ENCODE measurements at places on chromosomes 2 and 18.

GRCh38 chr2:241241669-241242068, 53.2 kb downstream of the ANO7 start:
- no peak for DNase-seq

- no peak for DNase-seq
Measured at GRCh38 chr18:57004366-57005121, 142.3 kb upstream of the BOD1L2 start.

DNA sequence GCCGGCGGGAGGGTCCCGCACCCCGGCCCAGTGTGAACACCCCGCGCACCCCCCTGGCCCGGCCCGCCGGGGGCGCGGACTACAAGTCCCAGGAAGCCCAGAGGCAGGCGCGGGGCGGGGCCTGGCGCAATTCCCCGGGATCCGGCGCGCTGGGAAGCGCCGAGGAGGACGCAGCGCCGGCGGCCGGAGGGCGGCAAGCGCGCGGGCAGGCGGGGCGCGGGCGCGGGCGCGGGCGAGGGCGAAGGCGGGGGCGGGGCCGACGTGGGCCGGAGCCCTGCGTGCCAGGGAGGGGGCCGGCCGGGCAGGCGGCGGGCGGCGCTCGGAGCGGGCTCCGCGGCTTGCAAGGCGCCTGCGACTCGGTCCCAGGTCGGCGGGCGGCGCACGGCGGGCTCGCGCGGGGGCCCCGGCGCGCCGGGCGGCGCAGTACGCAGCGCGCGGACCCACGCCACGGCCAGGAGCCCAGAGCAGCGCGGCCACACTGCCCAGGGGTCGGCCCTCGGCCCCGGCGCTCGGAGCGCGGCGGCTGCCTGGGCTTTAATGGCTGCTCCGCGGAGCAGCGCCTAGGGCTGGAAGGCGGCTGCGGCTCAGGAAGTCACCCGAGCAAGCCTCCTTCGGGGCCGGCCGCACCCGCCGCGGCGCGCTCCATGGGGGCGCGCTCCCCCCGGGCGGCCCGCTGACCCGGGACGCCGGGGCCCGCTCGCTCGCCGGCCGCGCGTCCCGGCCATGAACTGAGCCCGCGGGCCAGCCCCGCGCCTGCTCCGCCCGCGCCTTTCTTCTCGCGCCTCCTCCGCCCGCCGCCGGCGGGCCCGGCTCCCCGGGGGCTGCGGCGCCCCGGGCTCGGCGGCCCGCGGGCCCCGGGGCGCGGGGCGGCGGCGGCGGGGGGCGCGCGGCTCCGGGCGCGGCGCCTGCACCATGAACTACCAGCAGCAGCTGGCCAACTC, at the start of gene AGAP1:
AGAP1 (plus strand) TSS at position 269 of the 941 bp plus-strand sequence.
- DNase-seq: peak; percentile 63

GRCh38 chr2:199370150-199370780, 87.5 kb downstream of the SATB2 start:
- DNase-seq: no peak

- no peak for DNase-seq
Measured at GRCh38 chr2:126858991-126859390, 39.7 kb upstream of the TEX51 start.

GRCh38 chr18:12741351-12741750, 38.5 kb downstream of the PSMG2 start:
- peak; percentile 8 for DNase-seq

DNA sequence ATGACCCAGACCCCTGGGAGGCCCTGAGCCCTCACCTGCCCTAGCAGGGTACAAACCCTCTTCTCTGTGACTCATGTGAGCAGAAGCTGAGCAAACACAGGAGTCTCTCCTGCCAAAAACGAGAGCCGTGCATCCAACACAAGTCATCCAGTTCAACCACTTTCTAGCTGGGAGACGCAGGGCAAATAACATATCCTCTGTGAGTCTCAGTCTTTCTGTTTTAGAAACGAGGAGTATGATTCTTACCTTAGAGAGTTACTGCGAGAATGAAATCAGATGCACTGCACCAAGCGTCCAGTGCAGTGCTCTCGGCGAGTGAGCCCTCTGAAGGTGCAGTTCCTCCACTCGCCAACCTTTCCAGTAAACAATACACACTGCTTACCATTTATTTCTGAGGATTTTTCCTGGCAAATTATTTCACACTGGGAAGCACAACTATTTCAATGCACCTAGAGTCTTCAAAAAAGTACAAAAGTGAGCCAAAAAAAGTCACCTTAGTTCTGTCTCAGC, 331.8 kb upstream of the MYT1L start:
- peak; percentile 49 for DNase-seq

- no peak for DNase-seq
Measured at GRCh38 chr2:48601349-48601748, 16.3 kb upstream of the GTF2A1L start.

DNA sequence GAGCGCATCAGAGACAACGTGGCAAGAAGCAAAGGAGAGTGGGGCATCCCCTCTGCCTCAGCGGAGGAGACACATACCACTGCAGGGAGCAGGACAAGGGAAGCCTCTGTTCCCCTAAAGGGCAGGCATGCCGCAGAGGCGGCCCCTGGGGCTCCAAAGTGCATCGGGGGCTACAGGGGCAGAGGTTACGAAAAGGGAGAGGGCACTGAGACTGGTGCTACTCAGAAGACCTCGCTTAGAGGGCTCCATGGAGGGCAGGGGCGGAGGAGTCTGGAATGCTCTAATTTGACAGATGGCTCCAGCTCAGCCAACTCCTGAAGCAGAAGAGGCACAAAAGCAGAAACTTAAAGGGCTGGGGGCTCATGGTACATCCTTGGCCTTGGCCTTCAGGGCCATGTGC, 39.8 kb downstream of the FAM178B start:
- no peak for DNase-seq

DNA sequence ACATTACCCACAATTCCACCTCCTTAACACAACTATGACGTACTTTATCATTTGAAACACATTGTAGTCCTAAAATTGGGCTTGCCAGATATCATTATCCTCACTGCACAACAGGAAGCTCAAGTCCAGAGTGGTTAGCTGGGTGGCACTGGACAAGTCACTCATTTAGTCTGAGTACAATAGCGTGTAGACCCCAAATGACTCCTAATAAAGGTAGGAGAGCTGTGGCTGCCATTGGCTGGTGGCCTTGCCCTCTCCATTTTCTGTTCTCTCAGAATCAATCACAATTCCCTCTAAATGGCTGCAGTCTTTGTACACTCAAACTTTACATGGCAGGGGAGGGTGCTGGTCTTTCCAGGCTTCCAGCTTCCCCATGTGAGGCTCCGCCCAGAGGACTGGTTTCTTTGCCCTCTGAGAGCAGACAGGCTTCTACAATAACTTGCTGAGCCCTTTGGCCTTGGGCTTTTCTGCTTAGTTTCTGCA, 11.7 kb downstream of the PSTPIP2 start:
- DNase-seq: no peak

- no peak for DNase-seq
Measured at GRCh38 chr2:22786817-22787216, 598.2 kb upstream of the KLHL29 start.

DNA sequence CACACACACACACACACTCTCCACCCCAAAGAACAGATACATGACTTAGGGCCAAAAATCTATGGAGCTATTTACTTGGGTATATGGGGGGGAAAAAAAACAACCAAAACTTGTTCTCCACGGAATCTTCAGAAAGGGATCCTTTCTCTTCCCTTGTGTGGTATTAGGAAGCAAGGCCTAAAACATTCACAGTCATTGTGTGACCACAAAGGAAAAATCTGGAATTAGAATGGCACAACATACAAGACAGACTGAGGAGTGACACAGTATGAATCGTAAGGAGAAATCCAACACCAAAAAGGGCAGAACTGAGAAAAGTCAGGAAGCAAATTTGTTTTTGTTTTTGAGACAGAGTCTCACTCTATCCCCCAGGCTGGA, 70.3 kb downstream of the ASXL2 start:
- DNase-seq: no peak

DNA sequence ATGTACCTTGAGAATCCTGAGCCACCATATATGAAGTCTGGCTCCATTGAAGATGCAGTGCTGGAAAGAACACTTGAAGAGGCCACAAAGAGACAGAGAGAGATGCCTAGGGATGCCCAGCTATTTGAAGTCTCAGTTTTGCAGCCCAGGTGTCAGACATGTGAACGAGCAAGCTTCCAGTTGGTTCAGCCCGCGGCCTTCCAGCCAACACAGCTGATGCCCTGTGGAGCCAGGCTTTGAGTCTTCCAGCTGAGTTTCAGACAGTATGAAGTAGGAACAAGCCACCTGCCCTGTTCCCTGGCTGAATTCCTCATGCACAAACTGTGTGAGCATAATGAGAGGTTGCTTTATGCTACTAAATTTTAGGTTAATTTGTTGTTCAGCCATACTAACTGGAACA, 108.8 kb downstream of the SPHKAP start:
- DNase-seq: no peak

- no peak for DNase-seq
Measured at GRCh38 chr2:126896471-126896870, 2.2 kb upstream of the TEX51 start.

GRCh38 chr2:67272195-67272594, 124.9 kb upstream of the ETAA1 start:
- DNase-seq: no peak

DNA sequence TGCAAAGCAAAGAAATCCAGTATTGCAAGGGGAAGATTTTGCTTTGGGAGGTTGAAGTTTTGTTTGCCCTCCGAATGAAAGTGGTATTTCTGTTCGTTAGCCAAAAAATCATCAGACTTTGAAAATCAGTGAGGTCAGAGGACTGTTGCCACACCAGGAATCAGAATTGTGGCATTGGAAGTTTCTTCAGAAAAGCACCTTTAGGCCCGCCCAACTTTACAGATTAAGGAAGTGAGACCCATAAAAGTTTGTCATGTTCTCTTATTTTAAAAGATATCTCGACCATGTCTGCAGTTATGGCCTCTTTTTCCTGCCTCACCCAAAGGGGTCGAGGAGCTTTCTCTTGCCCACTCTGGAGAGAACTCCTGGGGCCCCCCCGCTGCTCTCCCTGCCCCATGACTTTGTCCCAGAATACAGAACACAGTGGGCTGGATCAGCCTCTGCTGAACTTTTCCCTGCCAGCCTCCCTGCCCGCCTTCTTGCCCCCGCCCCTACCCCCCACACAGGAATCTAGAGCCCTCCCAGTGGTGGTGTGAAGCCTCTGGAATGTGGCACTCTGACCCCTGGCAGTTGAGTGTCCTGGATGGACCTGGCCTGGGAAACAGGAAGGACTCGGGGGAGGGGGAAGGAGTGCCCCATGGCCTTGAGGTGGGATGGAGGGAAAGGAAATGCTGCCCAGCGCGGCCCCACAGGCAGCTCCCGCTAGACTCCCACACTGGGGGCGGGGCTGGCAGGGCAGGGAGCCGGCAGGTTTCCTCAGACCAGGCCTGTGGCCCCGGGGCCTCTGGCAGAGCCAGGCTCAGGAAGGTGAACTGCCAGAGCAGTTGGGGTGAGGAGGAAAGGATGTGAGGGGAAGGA, 25.3 kb downstream of the CRIM1 start:
- no peak for DNase-seq

GRCh38 chr2:119548516-119549120, 4.4 kb downstream of the CFAP221 start:
- DNase-seq: no peak

GRCh38 chr2:72361521-72361920, 213.9 kb upstream of the CYP26B1 start:
- DNase-seq: no peak
